CD4-positive, alpha-beta T cell treated with Interleukin-6 at 100 ng/mL for 8 hours (primary cell): ENCODE measurements at places on chromosomes 7 and 10.

DNA sequence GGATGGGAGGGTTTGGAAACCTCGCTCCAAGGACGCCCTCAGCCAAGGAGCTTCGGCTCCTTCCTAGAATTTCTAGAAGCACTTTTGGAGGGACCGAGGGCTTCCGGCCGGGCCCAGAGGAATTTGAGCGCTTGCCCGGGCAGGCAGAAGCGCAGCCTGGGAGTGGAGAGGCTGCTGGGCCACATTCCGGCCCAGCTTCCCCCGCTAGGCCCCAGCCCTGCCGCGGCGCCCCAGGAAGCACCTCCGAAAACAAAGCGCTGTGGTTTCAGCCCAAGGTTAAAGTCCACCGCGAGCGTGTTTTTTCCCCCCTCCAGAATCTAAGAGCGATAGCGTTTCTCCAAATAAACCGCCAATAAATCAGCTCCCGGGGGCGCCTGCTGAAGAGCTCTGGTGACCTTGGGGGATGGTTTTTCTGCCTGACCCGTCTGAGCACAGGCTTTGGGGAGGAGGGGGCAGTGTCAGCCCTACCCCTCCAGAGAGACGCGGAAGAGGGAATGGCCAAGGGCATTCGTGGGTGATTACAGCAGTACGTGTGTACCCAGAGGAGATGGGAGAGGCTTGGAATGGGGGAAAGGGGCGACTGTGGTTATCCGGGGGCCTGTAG, 5.7 kb upstream of the TNRC18 start:
- no peak for DNase-seq

DNA sequence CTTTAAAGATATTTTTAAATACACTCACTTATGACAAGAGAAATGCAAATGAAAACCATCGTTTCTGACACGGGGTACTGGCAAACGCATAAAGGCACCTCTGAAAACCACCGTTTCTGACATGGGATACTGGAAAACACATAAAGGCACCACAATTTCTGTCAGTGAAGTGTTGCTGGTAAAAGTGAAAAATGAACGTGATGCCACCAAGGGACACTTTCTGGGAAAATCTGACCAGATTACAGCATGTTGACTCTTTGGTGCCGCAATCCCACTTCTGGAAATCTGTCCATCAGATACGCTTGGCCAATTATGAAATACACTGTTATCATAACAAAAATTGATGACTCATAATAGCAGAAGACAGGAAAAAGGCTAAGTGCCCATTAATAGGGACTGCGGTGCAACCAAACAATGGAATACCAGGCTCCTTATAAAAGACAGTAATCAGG, 131.7 kb downstream of the ZMYND11 start:
- DNase-seq = no peak

DNA sequence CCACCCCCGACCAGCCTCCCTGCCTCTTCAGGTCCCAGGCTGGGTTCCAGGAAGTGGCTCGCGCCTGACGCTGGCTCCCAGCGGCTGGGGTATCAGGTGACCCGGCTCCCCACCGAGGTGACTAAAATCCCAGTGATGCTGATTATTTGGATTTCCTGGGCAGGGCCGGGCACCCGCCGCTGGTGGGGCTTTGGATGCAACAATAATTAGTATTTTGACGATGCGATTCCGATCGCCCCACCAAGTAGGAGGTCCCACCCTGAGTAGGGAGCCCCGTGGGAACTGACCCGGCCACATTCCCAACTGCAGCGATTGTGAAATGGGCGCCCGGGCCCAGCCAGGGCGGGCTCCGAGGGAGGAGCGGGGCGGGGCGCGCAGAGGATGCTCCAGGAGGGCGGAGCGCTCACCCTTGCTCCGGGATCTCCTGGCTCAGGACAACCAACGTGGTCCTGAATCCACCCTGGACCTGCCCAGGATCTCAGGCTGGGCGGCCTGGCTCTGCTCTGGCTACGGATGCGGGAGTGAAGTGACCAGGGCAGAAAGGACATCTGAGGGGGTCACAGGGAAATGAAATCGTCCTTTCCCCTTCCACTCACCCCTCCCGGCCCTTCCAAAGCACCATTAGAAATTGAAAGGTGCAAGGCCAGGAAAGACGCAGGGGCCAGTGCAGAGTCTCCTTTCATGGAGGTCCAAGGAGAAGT, 32.6 kb downstream of the DUSP5 start:
- DNase-seq = no peak

DNA sequence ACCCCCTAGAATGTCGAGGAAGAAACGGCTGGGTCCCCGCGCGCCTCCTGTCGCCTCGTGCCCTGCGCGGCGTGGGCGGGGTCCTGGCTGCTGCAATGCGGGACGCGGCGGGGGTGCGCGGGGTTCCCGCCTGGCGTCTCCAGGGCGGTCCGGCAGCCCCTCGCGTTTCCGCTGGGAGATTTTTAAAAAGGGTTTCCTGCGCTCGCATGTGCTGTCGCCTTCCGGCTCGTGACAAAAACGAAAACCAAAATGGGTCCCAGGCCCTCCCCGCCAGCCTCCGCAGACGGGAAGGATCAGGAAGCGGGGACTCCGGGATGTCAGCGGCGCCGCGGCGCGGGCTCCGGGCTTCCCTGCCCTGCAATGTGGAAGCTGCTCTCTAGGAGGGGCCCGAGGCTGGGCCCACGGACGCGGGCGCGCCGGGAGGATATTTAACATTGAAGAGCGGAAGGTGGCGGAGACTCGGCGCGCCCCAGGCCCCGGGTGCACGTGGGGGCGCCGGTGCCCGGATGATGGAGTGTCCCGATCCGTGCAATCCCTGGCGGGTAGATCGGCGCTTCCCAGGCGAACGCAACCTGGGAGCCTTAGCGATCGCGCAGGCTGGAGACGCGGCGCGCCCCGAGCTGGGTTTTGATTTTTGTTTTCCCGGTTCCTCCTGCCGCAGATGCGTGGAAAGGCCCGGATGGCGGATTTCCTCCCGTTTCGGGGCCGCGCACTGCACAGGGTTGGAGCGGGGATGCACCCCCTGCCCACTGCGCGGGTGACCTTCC, 1.0 kb downstream of the PFKP start:
- DNase-seq = peak; percentile 47

DNA sequence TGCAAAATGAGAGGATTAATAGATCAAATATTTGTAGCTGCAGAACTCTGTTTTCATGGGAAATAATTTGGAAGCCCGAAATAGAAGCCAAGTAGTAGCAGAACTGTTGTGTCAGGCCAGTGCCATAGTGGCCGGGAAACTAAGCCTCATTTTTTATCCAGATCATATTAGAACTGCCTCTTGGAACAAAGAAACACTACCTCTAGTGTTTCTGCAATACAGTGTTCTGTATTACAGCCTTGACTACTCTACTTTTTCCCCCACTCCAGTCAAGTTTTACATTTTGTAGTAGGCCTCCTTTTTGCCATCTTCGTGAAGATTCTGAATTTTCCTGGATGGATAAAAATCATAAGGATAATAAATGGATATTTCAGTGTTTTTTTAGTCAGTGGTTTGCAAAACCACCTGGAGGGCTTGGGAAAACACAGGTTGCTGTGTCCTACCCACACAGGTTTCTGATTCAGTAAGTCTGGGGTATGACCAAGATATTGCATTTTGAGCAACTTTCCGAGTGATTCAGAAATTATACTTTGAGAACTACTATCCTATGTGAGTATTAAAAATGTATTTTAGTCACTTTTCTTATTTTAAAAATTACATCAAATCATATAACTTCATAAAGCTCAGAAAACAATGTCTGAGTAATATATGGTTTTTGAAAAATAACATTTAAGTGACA, 326.2 kb upstream of the KAT6B start:
- DNase-seq = no peak

DNA sequence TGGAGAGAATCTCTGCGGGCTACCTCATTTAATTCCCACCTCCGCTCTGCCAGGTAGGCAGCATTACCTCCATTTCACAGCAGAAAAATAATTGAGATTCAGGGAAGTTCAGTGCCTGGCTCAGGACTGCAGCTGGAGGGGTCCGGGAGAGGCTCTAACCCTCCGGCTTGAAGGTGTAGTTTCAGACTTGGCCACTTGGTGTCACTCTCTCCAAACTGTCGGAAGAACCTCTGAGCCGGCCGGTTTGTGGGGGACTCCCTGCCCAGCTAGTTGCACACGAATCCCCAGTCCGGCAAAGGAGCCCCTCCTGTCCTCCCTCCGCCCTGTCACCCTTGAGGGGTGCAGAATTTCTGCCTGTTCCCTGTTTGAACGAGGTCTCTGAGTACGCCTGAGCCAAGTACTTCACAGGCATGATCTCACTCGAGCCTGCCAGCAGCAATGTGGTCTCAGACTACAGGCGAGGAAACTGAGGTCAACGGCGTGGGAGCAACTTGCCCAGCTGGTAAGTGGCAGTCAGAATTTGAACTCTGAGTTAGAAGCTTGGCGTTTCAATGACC, 144.7 kb upstream of the ZNF716 start:
- no peak for DNase-seq

DNA sequence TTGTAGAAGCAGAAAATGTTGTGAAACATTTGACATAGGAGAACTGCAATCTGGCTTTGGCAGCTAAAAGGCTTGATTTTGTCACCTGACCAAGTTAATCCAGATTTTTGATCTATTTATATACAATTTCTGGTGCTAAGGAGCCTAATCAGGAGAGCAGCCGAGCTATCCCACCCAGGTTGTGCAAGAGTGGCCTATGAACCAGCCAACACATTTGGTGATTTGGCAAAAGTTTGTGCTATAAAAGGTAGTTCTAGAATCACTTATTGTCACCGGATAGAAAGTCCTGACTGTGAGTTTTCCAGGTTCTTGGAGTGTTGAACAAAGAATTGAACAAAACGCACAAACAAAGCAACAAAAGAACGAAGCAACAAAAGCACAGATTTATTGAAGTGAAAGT, 1.4 kb upstream of the SPAM1 start:
- DNase-seq = no peak

GRCh38 chr7:125504848-125505247, 575.2 kb upstream of the POT1 start:
- no peak for DNase-seq

GRCh38 chr10:131448171-131448570, 136.7 kb upstream of the TCERG1L start:
- no peak for DNase-seq

DNA sequence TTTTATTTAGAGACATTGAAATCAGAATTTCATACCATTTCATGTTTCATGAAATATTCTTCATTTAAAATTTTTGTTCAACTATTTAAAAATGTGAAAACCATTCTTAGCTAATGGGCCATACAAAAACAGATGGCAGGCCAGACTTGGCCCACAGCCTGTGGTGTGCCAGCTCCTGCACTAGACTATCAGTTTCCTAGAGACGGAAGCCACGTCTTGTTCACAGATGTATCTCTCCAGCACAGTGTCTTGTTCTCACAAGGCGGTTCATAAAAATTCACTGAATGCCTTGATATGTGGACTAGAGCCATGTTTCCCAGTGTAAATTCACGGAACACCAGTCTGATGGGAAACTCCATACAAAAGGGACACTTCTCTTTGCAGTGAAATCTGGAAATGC, 216.0 kb downstream of the KCNMA1 start:
- no peak for DNase-seq

DNA sequence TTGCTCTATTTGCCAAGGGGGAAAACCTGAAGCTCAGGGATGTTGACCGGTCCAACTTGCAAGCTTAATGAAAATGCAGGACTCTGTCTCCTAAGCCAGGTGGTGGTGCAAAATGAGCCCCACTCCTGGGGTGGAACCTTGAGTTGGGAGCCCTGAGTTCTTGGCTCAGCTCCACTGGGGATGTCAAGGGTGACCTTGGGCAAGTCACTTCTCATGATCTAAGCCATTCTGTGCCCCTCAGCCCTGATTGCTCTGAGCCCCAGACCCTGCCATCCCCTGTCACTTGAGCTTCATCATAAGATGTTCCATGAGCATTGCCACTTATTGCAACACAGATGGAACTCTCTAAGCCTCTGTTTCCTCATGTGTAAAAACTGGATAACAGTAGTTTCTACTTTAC, 33.9 kb downstream of the MYL10 start:
- no peak for DNase-seq

- no peak for DNase-seq
These were observed 10.1 kb upstream of the BAZ1B start for GRCh38 chr7:73532224-73532623.

- no peak for DNase-seq
These were observed 24.6 kb downstream of the NAMPT start for GRCh38 chr7:106260136-106260561.
